Esophagus squamous epithelium (tissue), 5 donors: ENCODE measurements at places on chromosomes 11 and 22.

- no peak for DNase-seq
Measured at GRCh38 chr11:126638648-126639047, 283.2 kb downstream of the ST3GAL4 start.

DNA sequence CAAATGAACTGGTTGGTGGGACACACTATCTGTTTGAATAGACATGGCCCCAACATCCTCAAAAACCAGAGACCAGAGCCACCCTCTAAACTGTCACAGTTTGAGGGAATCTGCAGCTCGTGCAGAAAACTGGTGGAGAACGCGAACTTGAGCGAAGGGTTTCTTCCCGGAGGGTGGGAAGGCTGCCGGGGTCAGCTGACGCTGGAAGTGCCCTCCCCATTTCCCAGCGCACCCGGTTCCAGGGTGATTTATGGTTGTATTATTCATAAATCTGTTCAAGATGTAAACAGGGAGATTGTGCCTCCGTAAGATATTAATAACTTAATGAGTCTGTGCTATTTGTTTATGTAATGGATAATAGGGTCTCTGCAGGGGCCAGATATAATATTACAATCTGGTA lies 1396.7 kb downstream of the BRD1 start:
- no peak for DNase-seq

DNA sequence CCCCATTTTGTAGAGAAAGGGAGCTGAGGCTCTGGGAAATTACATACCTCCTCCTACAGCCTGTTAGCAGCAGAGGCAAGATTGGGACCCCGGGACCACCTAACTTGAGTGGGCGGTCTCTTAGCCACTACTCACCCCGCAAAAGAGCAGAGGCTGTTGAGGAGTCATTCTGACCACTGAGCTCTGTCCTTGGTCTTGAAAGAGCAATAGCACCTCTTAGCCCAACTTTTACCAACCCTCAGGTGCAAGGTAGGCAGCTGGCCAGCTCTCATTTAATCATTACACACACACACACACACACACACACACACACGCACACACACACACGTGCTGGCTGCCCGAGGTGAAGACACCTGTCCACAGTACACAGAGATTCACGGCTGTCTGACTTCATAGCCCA lies 115.8 kb upstream of the ASPHD2 start:
- no peak for DNase-seq

DNA sequence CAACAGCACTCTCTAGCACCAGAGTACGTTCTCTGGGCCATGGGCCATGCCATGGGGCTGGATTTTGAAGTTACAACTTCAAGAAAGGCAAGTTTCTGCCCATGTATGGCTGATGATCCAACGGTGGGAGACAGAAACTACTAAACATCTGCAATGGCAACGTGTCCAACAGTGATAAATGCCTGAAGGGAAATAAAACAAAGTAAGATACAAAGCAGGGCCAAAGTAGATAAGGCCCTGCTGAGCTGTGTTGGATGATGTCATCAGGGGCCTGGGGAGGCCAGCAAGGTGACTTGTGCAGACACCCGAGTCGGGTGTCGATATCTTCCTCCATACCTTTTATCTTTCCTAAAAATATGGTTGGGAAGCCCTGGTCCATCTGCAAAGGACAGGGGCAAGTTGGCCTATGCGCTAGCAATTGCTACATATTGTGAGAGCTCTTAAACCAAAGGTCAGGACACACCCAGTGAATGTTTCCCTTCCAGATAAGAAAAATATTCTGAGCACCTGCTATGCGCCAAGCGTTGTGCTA lies 487.2 kb downstream of the MN1 start:
- no peak for DNase-seq

DNA sequence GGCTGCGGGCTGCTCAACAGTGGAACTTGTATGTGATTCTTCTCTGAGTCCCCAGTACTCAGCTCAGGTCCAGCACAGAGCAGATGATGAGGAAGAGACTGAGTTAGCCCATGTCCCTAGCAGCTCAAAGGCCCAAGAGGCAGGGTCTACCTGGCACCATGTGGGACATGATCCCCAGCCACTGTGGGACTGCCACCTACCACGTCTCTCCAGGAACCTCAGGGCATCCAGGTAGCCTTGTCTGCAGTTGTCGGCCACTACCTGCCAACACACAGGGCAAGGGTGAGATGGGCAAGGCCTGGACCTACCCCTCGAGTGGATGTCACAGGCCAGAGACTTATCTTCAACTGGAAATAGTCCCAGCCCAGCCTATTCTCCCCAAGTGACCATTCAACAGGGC lies 4.4 kb downstream of the PNPLA5 start:
- DNase-seq, result no peak

- no peak for DNase-seq
Measured at GRCh38 chr22:16955678-16956210, 52.3 kb downstream of the GAB4 start.

DNA sequence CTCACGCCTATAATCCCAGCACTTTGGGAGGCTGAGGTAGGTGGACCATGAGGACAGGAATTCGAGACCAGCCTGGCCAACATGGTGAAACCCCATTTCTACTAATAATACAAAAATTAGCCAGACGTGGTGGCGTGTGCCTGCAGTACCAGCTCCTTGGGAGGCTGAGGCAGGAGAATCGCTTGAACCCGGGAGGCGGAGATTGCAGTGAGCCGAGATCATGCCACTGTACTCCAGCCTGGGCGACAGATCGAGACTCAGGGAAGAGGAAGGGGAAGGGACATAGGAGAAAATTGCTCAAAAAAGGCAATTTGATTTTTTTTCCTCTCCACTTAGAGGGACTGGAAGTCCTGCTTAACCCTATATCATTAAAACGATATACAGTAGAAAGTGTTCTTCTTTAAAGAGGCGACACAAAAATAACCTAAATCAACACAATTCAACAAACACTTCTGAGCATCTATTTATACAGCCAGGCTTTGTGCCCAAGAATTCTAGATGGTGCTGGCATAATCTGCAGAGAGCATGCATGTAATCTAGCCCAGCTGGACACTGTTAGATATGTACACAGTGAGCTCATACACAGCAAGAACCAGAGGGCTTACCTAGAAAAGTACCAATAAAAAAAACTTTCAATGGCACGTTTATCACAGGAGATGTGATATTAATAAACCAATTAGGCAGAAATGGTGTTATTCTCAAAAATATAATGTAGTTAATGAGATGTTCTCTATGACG lies 20.9 kb upstream of the DENND5A start:
- no peak for DNase-seq

- no peak for DNase-seq
Measured at GRCh38 chr22:25637032-25637431, 72.6 kb downstream of the GRK3 start.

GRCh38 chr22:37708580-37709444 lies 12.0 kb downstream of the TRIOBP start:
- DNase-seq, result no peak

- no peak for DNase-seq
Measured at GRCh38 chr11:16186680-16187079, 169.7 kb downstream of the SOX6 start.

GRCh38 chr11:1827095-1827813 lies 7.5 kb upstream of the SYT8 start:
- no peak for DNase-seq

GRCh38 chr11:111399187-111400031 lies 20.3 kb upstream of the POU2AF1 start:
- DNase-seq, result no peak

DNA sequence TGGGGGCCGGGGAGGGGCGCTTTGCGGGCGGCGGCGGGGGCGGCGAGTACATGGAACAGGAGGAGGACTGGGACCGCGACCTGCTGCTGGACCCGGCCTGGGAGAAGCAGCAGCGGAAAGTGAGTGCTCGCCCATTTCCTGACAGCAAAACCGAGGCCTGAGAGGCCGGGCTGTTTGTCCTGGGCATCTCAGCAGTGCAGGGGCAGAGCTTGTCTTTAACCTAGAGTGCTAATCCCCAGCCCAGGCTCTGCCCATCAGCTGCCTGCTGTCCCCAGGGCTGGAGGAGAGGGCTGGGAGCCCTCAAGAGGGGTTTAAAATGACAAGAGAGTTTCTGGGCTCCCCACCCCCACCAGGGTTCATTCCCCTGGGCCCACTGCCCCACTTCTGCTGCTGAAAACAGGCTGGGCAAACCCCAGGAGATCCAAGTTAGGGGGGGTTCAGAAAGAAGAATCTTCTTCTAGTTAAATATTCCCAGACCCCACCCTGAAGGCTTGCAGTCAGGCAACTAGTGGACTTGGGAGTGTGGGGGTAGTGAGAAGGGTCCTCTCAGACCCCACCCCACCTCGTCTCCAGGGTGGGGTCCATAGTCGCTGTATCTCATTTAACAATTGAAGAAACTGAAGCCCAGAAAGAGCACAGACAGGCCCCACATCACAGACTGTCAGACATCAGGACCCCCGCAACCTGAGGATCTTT lies 411 bp downstream of the ACTN3 start:
- no peak for DNase-seq

DNA sequence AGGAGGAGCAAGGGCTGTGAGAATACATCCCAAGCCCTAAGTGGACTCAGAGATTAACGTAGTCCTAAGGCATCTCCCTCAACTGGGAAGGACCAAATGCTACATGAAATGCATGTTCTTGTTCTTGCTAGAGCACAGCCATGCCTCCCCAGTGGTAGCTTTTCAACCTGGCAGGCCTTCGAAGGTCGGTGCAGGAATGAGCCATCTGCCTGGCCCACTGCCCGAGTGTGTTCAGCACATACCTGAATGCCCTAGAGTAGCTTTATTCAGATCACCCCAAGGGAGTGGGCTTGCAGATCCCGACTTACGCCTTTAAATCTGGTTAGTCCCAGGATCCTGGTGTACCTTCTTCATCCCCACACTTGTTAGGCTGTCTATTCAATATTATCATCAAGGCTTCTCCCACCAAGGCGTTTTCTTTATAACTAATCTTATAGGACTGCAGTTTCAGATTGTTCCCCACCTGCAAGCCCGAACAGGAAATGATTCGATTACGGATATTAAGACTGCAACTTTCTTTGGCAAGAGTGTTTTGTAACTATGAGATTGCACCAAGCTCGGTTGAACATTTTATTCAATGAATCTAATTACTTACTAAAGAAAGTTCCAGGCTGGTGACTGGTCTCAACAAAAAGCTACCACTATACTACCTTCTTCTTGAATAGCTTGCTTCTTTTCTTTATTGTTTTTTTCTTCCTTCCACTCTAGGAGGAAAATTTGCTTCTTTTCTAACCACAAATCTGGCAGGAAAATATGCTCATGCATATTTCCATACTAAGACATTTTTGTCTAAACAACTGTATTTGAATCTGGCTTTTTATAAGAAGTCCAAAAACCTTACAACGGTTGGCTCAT lies 115.6 kb downstream of the SGSM3 start:
- DNase-seq, result no peak

GRCh38 chr11:11246166-11246565 lies 106.9 kb downstream of the CSNK2A3 start:
- DNase-seq, result no peak

- DNase-seq, result no peak
Measured at GRCh38 chr11:46315033-46315738, 32.1 kb upstream of the DGKZ start.

DNA sequence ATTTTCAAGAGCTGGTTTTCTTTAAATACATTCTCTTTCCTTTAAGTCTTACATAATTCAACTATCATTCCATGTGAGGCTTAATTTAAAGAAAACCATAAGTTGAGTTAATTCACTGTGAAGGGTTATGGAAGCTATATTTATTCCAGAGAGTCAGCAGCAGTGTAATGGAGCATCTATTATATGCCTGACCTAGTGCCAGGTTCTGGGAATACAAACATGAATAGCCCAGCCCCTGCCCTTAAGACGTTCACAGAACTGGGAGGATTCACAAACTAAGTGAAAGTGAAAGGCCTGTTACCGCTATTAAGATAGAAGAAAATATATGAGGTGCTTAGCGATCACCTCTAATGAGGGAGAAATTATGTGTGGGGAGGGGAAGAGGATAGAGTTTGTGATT lies 408.9 kb upstream of the CCDC90B start:
- DNase-seq, result no peak

- DNase-seq, result no peak
Measured at GRCh38 chr11:132088551-132088950, 718.1 kb downstream of the NTM start.

DNA sequence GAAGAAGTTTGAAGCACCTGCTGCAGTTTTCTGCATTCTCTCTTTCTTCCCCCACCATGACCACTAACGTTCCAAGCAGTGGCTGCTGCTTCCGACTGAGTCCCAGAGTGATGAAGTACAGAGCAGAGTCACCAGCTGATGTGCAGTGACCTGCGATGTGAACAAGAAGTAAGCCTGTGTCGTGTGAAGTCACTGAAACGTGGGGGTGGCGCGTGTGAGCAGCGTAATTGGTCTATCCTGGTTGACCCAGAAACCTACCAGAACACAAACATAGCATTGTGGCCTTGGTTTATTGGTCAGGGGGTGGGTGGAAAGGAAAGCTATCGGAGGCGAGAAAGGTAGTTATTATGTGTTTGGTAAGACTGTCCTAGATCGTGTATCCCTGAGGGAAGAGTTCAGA lies 3.5 kb downstream of the KRTAP5-7 start:
- DNase-seq, result no peak

- no peak for DNase-seq
Measured at GRCh38 chr11:74950374-74950969, 1.4 kb downstream of the SPCS2 start.
